ENCODE measurements at places on chromosomes 3 and 15.

DNA sequence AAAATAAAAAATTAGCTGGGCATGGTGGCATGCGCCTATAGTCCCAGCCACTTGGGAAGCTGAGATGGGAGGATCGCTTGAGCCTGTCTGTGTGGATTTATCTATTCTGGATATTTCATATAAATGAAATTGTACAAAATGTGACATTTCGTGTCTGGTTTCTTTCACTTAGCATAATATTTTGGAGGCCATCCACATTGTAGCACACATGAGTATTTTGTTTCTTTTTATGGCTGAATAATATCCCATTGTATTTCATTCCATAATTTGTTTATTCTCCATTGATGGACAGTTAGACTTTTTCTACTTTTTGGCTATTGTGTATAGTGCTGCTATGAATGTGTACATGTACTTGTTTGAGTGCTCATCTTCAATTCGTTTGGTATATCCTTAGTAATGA, 52.9 kb upstream of the DYNC1LI1 start:
- no peak for DNase-seq

GRCh38 chr3:136698361-136698760, 53.8 kb downstream of the STAG1 start:
- DNase-seq: no peak

DNA sequence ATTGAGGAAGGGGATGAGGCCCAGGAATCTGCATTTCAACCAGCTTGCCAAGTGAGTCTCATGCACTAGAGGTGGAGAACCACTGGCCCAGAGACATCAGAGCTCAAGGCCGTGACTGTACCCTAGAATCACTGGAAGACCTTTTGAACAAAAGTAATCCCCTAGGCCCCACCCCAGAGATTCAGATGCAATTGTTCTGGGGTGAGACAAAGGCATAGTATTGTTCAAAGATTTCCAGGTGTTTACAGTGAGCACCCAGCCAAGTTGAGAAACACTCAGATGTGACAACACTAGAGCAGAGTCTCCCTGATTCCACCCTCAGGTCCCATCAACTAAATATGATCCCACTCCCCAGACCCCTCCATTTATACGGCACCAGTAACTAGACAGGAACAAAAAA, 290.3 kb upstream of the TLE3 start:
- DNase-seq: no peak

GRCh38 chr3:120129718-120130513, 35.7 kb upstream of the GSK3B start:
- DNase-seq: no peak

- no peak for DNase-seq
Observed at GRCh38 chr3:188537606-188538005, 383.6 kb downstream of the LPP start.

DNA sequence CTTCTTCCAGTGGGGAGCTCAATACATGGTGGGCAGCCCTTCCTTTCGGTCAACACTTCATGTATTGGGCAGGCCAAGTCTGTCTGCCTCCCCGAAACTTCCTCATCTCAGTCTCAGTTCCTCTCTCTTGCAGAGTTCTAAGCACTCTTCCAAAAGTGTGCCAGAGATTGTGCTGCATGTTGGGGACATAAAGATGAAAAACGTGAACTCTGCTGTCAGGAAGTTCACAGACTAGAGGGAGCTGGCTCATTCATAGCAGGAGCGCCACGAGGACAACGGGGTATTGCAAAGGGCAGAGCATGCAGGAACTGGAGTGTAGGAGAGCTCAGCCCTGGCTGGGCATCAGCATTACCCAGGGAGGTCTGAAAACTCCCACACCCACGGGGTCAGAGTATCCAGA, 15.3 kb upstream of the EPHB3 start:
- no peak for DNase-seq

DNA sequence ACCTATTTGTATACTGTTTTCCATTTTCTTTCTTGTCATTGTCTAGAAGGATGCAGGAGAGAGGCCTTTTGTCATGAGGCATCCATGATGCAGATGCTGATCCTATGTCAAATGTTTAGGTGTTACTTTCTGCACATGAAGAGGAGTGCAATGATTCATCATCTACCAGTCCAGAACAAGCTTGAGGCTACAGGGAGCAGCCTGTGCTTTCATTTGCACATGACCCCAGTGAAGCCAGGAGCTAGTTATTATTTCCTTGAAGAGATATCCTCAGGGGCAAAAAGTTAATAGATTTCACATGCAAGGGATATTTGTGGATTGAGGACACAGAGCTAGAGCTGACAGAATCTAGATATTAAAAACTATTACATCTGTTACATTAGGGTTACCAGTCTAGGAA, 204.4 kb upstream of the TGFBR2 start:
- no peak for DNase-seq

- DNase-seq: no peak
Observed at GRCh38 chr3:73364517-73364916, 260.2 kb downstream of the PDZRN3 start.

- no peak for DNase-seq
Observed at GRCh38 chr3:138594935-138595610, 1.0 kb upstream of the CEP70 start.

DNA sequence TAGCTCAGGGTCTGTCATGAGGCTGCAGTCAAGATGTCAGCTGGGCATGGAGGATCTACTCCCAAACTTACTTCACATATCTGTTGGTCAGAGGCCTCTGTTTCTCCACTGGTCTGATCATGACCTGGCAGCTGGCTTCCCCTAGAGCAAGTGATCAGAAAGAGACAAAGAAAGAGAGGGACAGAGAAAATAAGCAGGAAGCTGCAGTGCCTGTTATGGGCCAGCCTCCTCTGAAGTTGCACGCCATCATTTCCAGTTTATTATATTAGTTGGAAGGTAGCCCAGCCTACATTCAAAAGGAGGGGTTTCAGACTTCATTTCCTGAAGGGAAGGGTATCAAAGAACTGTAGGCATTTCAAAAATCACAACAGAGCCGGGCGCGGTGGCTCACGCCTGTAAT, 5.0 kb upstream of the RPP25 start:
- no peak for DNase-seq

Measured in GM19239 (cell line).